Heart left ventricle (tissue), 16 donors: ENCODE measurements at places on chromosomes 7 and 10. TPM values are rescaled to one million over a fixed set of nuclear protein-coding genes. Genes with fewer than 3 reads are reported as not detected.

Gene GRID1
- 0.69 TPM for polyA plus RNA-seq

Gene NAT16
- not detected for polyA plus RNA-seq

Gene WDR86
- polyA plus RNA-seq = not detected

Gene PAPSS2
- polyA plus RNA-seq = 1.9 TPM

Gene TEX36
- polyA plus RNA-seq = not detected

DNA sequence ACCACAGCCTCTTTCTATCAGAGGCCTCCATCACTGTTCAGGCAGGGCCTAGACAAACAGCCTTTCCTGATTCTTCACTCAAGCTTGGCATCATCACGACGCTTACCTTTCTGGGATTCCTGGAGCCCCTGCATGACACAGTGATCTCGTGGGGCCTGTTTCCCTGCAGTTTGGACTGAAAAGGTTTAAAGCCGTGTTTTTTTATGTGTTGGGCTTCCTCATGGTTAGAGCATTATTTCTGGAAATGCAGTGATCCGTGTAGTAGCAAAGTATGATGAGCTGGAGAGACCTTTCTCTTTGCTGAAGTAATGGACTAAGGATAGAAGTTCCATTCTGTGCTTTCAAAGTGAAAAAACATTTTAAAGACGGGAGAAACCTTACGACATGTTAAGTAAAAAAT, 169.1 kb downstream of the BMPER start:
- no peak overlapping the region for H3K27ac ChIP-seq
- no peak overlapping the region for H3K4me3 ChIP-seq
- no peaks in the 10 kb centered on the region for H3K4me1 ChIP-seq
- no peak for DNase-seq

DNA sequence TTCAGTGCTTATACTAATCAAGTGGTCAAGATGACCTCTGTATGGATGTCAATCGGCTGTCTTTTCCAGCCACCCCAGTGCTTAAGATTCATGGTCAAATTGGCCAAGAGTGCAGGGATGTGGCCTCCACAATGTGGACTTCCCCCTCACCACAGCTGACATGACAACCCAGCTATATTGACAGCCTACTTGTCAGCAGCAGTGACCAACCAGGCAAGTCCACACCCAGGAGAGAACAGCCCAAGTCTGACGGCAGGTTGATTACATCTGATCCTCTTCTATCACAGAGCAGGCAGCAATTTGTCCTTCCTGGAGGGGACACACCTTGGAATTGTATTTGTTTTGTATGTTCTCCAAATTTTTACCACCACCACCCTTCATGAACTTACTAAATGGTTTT, 8.2 kb upstream of the ERVW-1 start:
- H3K27me3 ChIP-seq = no peaks in the 10 kb centered on the region
- H3K27ac ChIP-seq = no peak overlapping the region
- H3K36me3 ChIP-seq = peaks cover 13% of the 10 kb centered on the region
- no peaks in the 10 kb centered on the region for H3K4me1 ChIP-seq
- no peak for DNase-seq
